ENCODE measurements at places on chromosomes 6 and 20.

GRCh38 chr20:57999465-58000111 lies 228.9 kb downstream of the ANKRD60 start:
- peak; percentile 73 for DNase-seq

DNA sequence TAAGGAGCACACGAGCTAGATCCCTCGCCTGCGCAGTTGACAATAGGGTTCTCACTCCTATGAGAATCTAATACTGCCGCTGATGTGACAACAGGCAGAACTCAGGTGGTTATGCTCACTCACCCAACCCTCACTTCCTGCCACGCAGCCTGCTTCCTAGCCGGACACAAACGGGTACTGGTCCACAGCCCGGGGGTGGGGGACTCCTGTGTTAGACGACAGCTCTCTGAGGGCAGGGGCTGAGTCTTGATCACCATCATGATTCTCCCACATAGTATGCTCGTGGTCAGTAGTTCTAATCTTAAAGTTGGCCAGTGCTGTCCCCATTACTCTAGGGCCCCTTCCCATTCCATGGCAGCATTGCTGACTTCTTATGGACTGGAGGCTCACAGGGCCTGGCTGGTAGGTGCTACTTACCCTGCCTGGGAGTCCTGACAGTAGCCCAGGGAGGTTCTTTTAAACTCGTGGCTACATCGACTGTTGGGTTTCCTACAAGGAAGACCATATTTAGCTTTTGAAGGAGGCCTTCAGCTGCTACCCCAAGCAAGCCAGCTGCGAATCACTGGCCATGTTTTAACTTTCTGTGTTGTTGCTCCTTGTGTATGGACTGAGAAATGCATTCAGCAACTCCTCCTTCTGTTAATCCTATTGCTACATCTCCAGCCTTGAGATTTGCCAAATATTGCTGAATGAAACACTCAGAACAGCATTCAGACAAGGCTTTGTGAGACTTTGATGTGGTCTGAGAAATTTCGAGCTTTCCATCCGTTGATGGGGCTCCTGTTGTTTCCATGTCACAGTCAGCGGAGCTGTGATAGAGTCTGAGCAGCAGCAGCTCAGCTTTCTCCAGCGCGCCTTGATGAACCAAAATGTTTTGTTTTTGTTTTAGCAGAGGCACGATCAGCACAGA lies 300.3 kb downstream of the NRN1 start:
- DNase-seq, result no peak

DNA sequence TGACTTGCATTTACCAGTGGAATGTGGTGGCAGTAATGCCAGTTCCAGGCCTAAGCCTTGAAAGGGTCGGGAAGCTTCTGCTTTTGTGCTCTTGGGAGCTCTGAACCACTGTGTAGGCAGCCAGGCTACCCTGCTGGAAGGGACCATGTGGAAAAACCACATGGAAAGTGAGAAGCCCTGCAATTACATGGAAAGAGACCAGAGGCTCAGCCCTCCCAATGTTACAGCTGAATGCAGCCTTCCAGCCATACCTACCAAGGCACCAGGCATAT lies 14.9 kb upstream of the KCNB1 start:
- DNase-seq, result no peak

- DNase-seq, result no peak
Observed at GRCh38 chr20:25051386-25052155, 6.4 kb downstream of the ACSS1 start.

DNA sequence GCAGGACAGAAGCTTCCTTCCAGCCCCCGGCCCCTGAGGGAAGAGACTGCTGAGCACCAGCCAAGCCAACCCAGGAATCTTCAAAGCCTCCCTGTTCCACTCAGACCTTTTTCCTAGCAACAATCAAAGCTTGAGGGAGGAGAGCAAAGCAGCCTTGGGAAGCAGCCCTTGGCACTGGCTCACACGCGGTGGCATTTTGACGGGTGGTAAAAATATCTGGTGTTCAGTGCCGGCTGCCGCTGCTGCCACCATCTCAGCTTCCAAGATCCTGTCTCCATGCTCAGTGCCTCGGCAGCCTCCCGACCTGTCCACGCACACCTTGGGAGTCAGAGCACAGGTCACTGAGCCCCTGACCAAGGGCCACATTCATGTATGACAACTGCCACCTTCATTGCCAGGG lies 170.1 kb downstream of the LRFN2 start:
- no peak for DNase-seq

All from neural progenitor cell (in vitro differentiated cells).